ENCODE measurements at places on chromosomes 1 and 21.

DNA sequence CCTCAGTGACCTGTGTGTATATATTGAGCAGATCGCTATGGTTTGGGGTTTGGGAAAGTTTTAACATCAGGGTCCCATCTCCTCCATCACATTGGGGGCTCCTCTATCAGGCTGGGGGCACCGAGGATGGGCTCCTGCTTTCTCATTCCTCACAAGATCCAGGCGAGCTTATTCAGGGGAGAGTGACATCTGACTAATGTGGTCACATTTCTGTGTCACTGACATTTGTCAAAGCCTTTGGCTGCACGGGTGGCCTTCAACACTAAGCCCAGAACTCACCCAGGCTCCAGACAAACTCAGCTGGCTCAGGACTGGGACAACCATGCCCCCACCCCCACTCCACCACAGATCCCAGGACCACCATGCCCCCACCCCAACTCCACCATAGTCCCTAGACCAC, 103.3 kb upstream of the IFFO2 start:
- no peak for DNase-seq

DNA sequence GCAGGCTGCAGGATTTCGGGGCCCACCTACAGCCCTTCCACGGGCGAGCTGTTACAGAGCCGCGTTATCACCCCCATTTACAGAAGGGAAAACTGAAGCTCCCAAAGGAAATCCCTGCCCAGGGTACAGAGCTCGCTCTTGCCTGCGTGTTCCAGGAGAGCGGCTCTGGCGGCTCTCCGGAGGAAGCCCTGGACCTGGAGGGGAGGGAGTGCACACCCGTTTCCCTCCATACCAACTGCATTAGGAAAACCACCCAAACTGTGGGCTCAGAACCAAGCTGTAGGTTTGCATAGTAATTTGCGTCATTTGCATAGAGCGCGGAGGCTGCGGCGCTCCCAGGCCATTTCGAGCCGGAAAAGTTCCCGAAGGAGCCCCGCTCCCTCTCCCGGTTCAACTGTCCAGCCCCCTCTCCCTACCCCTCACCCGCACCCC, 24.7 kb upstream of the ADGRB2 start:
- DNase-seq = no peak

GRCh38 chr1:245197911-245198379, 43.2 kb downstream of the KIF26B start:
- peak; percentile 22 for DNase-seq

- DNase-seq = no peak
These were observed 18.2 kb downstream of the SLC27A3 start for GRCh38 chr1:153793261-153793972.

GRCh38 chr1:46529031-46529630, 22.3 kb downstream of the KNCN start:
- no peak for DNase-seq

GRCh38 chr1:39733161-39733560, 5.5 kb upstream of the PPIE start:
- no peak for DNase-seq

GRCh38 chr1:89815040-89815439, 5.8 kb upstream of the LRRC8D start:
- DNase-seq = no peak

- DNase-seq = no peak
These were observed 77.4 kb downstream of the SYT6 start for GRCh38 chr1:114076308-114076707.

GRCh38 chr1:119549719-119550132, 42.7 kb downstream of the HSD3B1 start:
- peak; percentile 49 for DNase-seq

GRCh38 chr1:200929530-200930278, 35.0 kb downstream of the INAVA start:
- DNase-seq = no peak

DNA sequence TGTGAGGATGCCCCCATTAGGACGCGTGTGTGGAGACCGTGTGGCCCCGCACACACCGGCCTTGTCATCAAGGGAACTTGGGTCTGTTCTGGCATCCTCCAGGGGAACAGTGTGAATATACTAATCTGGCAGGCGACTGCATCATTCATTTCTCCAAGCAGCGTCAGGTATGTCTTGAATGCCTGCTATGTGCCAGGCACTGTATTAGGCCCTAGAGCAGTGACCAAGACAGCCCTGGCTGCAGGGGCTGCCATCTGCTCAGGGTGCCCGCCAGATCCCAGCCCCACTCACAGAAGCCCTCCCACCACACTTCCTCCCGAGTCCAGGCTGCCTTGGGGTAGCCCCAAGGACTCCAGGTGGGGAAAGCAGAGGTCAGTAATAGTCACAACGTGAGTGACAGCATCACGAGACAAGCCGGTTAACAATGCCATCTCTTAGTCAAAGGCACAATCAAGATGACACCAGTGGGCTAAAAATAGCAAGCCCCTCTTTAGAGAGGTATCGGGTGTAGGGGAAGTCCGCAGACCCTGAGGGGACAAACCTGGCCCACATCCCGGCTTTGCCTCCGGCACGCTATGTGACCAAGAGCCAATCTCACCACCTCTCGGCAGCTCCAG, 7.5 kb upstream of the LAPTM5 start:
- no peak for DNase-seq

- no peak for DNase-seq
These were observed 40.1 kb upstream of the TMPRSS15 start for GRCh38 chr21:18443701-18444100.

DNA sequence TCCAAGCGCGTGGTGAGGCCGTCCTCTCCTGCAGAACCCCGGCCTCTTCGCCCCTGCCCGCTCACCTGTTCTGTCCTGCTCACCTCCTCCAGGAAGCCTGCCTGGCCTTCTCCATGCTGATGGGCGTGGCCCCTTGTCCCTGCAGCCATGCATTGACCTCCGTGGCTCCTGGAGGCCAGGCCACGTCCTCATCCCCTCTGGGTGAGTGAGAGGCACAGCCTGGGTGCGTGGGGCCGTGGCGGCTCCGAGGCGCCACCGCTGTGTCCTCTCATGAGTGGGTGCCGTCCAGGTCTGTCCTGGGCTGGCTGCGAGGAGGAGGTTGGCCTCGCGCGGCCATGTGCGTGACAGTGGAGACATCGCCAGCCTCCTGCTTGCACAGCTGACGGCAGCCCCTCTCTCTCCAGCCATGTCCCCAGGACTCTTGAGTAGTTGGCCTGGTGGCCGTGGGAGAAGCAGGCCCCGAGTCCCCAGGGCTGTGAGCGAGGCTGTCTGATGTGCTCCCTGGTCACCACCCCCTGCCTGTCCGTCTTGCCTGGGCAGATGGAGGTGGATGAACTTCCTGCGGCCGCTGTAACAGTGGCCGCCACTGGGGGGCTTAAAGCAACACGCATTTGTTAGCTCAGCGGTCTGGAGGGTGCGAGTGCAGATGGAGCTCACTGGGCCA, 58.1 kb downstream of the PRKCZ start:
- DNase-seq = no peak

- no peak for DNase-seq
These were observed 17.3 kb downstream of the PDC start for GRCh38 chr1:186443638-186444037.

- DNase-seq = no peak
These were observed 228.2 kb upstream of the USP24 start for GRCh38 chr1:55443175-55443915.

GRCh38 chr1:117861694-117862093, 67.7 kb downstream of the GDAP2 start:
- no peak for DNase-seq

- DNase-seq = no peak
These were observed 123.4 kb downstream of the ATP6V1G3 start for GRCh38 chr1:198417039-198417438.

- no peak for DNase-seq
These were observed 12.5 kb upstream of the TTC22 start for GRCh38 chr1:54813485-54814125.

GRCh38 chr1:20597650-20598049, 8.8 kb downstream of the CDA start:
- no peak for DNase-seq

DNA sequence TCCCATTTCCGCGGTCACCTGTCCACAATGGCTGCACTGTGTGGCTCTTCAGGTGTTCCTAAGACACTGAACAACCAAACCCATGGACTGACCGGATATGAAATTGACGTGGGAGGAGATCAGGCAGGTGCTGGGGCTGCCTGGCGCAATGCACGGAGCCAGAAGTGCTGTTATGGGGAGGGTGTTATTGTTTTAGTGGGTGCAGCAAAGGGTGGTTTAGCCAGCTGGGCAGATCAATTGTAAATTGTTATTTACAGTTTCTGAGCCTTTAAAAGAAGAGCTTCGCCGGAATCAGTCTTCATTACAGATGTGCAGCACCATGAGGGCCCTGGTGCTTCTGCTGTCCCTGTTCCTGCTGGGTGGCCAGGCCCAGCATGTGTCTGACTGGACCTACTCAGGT, at the start of gene CA6:
Gene CA6, plus strand, starts transcription at position 301 of the 400 bp plus-strand sequence. Its CDS starts 19 bp downstream, at position 320.
- DNase-seq = no peak

GRCh38 chr1:76820028-76820427, 47.3 kb upstream of the ST6GALNAC5 start:
- no peak for DNase-seq

DNA sequence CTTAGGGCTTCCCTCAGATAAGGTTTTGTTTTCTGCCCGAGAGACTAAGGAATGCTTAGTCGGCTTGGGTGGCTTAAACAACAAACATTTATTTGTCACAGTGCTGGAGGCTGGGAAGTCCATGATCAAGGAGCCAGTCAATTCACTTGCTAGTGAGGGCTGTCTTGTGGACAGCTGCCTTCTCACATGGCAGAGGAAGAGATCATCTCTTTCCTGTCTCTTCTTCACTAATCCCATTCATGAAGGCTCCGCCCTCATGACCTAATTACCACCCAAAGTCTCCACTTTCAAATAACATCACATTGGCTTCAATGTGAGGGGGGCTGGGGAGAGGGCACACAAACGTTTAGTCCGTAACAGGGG, 50.5 kb upstream of the IL12RB2 start:
- no peak for DNase-seq

- DNase-seq = no peak
These were observed 155.8 kb downstream of the DPYD start for GRCh38 chr1:97764991-97765390.

- DNase-seq = peak; percentile 72
These were observed 831 bp upstream of the FOXD2 start for GRCh38 chr1:47436979-47437446.

DNA sequence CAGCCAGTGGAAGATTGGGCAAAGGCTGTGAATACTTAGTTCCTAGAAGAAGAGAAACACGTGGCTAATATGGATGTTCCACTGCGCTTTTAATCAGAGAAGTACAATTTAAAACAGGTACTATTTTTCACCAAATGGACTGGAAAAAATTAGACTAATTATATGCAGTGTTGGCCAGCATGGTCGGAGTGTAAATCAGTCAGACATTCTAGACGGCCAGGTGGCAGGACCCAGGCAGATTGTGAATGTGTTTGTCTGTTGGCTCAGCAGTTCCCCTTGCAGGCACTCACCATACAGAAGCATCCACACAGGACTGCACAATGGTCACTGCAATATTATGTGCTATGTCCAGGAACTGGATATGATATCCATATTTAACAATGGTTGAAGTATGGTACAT, 23.9 kb upstream of the SLC25A34 start:
- DNase-seq = no peak

- no peak for DNase-seq
These were observed 34.7 kb downstream of the AGT start for GRCh38 chr1:230679192-230679591.

- DNase-seq = no peak
These were observed 16.6 kb downstream of the SPATA17 start for GRCh38 chr1:217647791-217648190.

- no peak for DNase-seq
These were observed 16.9 kb downstream of the PCNX2 start for GRCh38 chr1:233278631-233279030.

- DNase-seq = peak; percentile 31
These were observed 14.0 kb downstream of the GTF2B start for GRCh38 chr1:88877382-88877825.

DNA sequence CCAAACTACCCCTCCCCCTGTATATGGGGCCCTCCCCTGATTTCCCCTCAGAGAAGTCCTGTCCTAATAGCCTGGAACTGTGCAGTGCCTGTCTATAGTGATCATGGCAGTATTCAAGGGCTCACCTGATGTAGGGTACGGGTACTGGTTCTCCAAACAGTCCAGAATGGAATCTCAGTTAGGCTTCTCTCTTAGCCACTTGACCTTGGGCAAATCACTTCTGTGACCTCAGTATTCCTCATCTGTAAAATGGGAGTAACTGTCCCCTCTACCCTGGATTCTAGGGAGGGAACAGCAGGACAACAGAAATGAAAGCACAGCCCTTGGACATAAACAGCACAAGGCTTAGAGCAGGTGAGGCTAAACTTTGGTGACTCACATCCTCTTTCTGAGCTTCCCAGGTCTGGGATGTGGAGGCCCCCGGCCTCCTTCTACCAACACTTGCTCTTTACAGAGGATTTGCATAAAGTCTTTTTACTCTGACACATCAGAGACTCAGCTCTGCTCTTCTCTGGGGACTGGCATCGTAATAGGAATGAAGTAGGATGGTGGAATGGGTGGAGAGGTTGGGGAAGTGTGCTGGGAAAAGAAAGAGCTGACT, 20.0 kb upstream of the PDZK1IP1 start:
- no peak for DNase-seq

DNA sequence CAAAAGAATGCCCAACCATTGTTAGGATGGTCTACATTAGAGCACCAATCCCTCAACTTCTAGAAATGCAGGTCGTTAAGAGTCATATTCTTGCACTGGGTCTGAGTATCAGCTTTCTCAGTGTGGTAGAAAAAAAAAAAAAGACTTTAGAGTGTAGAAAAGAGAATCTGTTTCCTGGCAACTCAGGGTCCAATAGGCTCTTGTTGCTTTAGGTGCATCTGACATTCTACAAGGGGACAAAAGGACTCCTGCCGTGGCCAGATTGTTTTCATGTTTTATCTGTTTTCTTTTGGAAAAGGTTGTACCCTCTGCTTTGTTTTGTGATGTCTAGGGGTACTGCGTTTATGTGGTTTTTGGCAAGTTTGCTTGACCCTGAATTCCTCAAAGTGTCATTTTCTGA, 105.4 kb upstream of the KCNK2 start:
- no peak for DNase-seq

DNA sequence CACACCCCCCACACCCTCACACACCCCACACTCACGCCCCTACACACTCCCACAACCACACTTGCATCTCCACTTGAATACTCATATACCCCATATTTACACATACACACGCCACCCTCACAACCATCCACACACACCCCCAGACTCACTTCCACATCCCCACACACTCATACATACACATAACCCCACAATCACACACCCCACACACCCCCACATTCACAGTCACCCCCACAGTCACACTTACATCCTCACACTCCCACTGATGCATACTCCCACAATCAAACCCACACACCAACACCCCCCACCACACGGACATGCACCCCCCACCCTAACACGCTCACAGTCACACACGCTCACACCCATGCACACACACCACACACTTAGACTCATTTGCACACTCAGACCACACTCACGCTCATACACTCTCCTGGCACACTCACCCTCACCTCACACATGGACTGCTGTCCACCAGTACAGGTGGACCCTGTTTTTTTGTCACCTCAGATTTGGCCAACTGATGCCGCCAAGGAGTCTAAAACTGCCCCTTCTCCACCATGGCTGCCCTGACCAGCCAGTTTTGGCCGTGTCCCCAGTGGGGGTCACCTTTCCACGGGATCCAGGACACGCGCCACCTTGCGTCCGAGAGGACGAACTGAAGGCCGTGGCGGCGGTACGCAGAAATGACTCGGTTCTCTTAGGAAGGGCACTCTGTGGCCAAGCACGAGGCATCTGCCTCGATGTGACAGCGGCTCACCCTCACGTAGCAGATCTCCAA, 45.3 kb upstream of the EDN2 start:
- no peak for DNase-seq

GRCh38 chr1:23393706-23394105, 24.1 kb upstream of the ZNF436 start:
- peak; percentile 22 for DNase-seq
